ENCODE measurements at places on chromosomes 4 and X.

DNA sequence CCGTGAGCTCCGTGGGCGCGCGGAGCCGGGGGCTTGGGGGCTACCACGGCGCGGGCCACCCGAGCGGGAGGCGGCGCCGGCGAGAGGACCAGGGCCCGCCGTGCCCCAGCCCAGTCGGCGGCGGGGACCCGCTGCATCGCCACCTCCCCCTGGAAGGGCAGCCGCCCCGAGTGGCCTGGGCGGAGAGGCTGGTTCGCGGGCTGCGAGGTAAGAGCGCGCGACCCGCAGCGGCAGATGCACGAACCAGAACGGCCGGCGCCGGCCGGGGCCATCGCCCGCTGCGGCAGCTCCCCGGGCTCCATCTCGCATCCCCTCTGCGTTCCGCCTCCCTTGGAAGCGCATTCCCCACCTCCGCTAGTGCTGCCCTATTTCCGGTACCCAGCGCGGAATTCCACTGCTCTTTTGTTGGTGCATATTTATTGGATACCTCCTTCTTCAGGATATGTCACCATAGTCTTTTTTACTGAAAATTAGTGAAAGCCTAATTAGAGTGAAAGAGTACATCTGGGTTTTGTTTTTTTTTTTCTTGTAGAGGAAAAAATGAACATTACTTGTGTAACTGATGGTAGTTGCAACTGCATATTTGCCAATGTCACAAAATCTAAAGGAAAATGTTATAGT is 797 bp downstream of the PKD2 start:
- DNase-seq = no peak

DNA sequence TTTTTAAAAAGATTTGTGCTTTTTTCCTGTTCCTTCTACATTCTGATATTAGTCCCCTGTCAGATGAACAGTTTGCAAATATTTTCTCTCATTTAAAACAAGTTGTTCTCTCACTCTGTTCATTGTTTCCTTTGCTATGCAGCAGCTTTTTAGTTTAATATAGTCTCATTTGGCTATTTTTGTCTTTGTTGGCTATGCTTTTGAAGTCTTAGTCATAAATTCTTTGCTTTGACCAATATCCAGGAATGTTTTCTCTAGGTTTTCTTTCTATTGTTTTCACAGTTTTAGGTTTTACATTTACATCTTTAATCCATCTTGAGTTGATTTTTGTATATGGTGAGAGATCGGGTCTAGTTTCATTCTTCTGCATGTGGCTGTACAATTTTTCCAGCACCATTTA is 136.8 kb downstream of the TET2 start:
- DNase-seq = no peak

- DNase-seq = no peak
Measured at GRCh38 chr4:169025184-169025583, 15.1 kb upstream of the CBR4 start.

DNA sequence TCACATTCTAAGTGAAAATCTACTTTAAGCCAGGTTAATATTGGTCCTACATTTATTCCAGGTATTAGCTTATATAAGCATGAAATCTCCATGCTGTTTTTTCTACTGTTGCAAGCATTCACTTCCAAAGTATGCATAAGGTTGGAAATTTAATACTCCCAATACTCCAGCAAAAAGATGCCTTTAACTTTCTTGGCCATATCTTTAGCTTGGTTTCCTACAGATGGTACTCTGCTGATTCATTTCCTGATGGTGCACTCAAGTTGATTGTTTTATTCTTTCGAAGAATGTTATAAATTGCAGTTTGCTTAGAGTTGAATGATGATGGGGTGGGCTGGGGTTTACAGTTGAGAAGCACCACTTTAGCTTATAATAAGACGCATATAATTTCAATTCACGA is 330.2 kb downstream of the PTTG2 start:
- no peak for DNase-seq

GRCh38 chr4:10598829-10599228 is 85.7 kb downstream of the CLNK start:
- DNase-seq = no peak

DNA sequence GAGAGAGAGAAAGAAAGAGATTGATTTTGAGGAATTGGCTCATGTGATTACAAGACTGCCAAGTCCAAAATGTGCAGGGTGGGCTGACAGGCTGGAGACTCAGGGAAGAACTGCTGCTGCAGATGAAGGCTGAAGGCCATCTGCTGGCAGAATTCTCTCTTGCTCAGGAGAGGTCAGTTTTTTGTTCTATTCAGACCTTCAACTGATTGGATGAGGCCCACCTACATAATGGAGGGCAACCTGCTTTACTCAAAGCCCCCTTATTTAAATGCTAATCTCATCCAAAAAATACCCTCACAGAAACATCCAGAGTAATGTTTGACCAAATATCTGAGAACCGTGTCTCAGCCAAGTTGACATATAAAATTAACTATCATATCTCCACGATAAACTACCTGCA is 38.2 kb upstream of the MAMLD1 start:
- DNase-seq = no peak

Measured in stimulated activated CD8-positive, alpha-beta memory T cell treated with anti-CD3 and anti-CD28 coated beads, Interleukin-12 subunit alpha, Interleukin-12 subunit beta, amount 100 ng/mL, for 1 hour (primary cell).